ENCODE measurements at places on chromosomes 6 and 20.

- no peak for DNase-seq
Measured at GRCh38 chr6:168071620-168072019, 7.4 kb downstream of the FRMD1 start.

GRCh38 chr6:156597095-156597494, 180.1 kb upstream of the ARID1B start:
- DNase-seq: no peak

GRCh38 chr20:56431471-56431870, 19.4 kb downstream of the CASS4 start:
- no peak for DNase-seq

DNA sequence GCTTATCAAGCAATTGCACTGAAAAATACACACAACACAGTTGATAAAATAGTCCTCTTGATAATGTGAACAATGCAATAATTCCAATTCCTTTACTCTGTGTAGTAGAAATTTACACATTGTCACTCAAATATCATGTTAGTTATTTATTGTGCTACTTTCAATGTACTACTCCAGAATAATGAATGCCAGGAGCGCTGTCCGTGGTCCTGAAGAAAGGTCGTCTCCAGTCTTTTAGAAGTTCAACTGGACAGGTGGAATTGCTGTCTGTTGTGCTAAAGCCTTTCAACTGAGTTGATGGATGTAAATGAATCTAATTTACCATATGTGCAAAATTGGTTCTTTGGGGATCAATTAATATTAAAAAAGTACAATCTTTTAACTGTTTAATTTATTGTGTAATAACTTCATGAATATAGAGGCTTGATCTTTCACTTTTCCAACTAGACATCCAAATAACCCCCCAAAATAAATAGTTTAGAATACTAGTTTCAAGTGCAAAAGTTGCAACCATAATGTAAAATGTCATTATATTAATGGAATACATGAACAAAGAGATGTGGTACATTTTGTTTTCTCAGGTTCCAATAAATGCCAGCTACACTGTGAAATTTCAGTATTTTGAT, 3.2 kb downstream of the GRIK2 start:
- no peak for DNase-seq

DNA sequence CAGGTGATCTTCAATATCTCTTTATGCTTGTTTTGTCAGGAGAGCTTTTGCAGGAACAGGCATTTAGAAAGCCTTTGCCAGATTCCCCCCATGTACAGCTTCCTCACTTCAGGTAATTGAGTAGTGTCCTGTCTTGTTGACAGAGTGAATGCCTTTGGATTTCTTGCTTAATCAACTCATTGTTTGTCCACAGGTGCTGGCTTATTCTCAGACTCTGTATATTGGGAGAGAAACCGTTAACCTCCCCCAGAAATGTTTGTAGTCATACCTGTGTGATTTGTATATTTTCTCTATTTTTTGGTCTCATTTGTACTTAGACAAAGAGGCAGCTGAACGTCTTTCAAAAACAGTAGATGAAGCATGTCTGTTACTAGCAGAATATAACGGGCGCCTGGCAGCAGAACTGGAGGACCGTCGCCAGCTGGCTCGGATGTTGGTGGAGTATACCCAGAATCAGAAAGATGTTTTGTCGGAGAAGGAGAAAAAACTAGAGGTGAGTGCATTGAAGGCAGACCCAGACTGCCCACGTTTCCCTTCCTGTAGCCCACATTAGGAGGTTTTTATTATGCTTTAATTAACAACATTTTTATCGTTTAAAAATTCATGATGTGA, 32.3 kb downstream of the RPRD1B start:
- no peak for DNase-seq

DNA sequence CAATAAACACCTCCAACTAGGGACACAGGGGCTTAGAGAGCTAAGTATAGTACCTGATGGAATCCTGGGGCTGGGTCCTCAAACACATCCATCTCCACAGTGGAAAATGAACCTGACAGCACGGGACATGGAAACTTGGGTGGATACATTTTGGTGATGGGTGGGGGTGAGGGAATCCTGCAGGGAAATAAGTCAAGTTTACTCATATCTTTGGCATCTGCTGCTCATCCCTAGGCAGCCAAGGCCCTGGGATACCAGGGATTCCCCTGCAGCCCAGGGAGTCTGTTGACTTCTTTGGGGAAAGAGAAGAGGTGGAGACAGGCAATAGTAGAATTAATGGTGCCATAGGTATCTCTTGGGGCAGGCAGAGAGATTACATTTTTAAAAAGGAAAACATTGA, 6.6 kb downstream of the APOBEC2 start:
- no peak for DNase-seq

DNA sequence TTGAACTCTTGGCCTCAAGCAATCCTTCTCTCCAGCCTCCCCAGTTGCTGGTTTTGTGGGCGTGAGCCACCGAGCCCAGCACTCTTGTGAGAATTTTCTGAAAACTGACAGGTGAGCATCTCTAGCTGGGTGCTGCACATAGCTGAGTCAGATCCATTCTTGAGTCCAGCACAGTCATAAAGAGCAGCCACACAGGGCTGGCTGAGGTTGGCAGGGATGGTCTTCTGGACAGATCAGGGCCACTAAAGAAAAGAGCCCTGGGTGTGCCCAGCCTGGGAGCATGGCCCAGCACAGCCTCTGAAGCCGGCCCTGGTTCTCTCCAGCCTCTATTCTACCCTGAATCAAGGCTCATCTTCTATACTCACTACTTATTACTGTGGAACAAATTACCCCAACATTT, 11.5 kb downstream of the DLGAP4 start:
- no peak for DNase-seq

DNA sequence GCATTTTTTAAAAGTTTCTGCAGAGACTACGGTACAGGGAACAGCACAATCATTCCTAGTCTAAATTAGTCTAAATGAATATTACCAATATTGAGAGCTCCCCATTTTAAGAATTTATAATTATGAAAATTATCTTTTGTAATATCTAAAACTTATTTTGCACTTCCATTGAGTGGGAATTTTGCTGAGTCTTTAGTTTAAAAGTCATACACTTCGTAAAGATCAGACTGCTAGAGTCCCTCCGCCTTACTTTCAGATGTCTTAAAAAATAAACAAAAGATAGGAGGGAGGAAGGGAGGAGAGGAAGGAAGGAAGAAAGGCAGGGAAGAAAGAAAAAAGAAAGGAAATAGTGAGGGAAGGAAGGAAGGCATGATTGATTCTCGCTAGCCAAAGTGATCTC, 278.2 kb upstream of the PRDM1 start:
- DNase-seq: no peak

DNA sequence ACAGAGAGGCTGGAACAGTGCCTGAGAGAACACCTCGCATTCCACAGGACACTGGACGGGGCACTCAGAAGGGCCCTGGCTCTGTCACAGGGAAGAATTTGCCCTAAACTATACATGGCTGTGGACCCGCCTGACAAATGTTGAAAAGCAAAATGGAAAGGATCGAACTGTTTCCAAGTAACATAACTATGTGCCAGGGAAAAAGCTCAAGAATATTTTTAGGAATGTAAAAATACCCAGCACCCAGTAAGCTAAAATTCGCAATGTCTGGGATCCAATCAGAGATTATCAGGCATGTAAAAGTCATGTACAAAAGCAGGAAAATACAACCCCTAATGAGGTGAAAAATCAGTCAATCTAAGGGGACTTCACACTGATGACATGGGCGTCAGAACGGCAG, 215.9 kb downstream of the TTLL2 start:
- DNase-seq: no peak

DNA sequence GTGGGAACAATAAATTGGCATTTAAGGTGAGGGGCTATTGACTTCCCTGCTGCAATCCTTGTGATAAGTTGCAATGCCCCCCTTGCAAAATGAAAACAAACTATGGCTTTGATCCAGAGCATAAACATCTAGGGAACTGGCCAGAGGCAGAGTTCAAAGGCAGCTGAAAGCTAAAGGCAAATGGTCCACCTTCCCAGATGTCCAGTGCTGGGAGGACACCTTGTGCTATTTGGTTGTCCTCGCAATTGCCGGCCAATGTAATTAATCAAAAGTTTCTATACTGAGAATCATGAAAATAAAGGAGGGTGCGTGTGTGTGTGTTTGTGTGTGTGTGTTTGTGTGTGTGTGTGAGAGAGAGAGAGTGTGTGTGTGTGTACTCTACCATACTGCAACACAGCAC, 337.4 kb downstream of the CBLN4 start:
- no peak for DNase-seq

GRCh38 chr20:57244627-57245214, 21.7 kb downstream of the BMP7 start:
- DNase-seq: no peak

DNA sequence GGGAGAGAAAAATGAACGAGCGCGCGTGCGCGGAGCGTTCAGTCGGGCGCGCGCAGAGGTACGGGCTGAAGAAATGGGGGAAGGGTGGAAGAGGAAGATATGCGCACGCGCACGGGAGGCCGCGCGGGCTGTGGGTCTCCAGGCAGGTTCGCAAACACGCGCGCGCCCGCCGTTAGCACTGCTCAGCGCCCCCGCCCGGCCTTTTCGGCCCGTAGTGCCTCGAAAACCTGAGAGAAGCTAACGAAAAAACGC, 393 bp downstream of the BCLAF1 start:
- peak; percentile 93 for DNase-seq

DNA sequence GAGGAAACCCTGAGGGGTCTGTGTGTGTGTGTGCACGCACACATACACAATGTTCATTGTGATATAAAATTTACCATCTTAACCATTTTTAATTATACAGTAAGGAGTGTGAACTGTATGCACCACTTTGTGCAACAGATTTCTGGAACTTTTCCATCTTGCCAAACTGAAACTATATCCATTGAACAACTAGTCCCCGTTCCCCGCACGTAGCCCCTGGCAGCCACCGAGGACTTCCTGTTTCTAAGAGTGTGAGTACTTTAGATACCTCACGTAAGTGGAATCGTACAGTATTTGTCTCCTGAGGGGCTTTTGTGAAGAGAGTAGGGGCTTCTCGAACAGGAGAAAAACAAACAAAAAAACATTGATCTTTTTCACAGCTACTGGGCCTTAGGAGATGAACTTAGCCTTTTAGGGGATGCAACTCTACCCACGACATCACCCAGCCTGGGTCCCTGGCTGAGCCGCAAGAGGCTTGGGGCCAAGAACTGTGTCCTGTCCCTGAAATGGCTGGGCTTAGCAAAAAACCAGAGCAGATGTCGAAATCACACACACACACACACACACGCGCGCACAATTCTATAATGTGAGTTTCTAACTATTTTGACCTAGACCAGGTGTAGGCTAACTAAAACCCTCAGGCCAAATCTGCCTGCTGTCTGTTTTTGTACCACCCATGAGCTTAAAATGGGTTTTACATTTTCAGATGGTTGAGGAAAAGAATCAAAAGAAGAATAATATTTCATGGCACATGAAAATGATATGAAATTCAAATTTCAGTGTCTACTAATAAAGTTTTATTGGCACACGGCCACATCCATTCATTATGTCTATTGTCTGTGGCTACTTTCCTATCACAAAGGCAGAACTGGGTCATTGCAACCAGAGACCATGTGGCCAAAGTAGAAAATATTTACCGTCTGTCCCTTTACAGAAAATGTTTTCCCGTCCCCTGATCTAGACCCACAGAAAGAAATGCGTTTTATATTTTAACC, 144.2 kb downstream of the EYA2 start:
- no peak for DNase-seq

GRCh38 chr6:111846066-111846465, 27.2 kb downstream of the FYN start:
- no peak for DNase-seq

DNA sequence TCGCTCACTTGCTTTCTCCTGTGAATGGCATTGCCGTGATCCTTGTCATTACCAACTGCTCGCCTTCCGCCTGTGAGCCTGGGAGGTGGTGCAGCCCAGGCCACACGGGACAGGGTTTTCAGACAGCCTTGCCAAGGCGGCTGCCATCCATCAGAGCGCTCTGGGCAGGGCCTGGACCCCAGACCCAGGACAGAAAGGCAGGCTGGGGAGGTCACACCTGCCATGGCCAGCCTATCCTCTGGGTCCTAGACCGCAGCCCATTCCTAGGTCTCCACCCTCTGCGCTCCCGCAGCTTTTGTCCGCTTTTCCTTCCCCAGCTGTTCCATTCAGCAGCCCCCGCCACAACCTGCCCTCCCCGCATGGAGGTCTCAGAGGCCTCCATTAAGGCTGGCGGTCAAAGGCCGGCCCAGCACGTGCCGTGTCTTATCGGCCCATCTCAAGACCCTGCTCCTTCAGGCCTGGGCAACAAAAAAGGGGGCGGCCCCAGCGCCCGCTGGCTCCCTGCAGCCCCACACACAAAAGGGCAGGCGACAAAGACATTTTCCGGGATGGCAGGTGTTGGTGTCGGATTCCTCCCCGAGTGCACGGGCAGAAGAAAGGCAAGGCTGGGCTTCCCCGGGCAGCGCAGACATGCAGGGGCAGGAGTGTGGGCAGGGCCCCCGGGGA, 28.1 kb downstream of the INSM1 start:
- no peak for DNase-seq

GRCh38 chr6:24844903-24845302, 46.2 kb upstream of the ARMH2 start:
- no peak for DNase-seq

- no peak for DNase-seq
Measured at GRCh38 chr20:13756551-13756950, 28.2 kb downstream of the ESF1 start.

DNA sequence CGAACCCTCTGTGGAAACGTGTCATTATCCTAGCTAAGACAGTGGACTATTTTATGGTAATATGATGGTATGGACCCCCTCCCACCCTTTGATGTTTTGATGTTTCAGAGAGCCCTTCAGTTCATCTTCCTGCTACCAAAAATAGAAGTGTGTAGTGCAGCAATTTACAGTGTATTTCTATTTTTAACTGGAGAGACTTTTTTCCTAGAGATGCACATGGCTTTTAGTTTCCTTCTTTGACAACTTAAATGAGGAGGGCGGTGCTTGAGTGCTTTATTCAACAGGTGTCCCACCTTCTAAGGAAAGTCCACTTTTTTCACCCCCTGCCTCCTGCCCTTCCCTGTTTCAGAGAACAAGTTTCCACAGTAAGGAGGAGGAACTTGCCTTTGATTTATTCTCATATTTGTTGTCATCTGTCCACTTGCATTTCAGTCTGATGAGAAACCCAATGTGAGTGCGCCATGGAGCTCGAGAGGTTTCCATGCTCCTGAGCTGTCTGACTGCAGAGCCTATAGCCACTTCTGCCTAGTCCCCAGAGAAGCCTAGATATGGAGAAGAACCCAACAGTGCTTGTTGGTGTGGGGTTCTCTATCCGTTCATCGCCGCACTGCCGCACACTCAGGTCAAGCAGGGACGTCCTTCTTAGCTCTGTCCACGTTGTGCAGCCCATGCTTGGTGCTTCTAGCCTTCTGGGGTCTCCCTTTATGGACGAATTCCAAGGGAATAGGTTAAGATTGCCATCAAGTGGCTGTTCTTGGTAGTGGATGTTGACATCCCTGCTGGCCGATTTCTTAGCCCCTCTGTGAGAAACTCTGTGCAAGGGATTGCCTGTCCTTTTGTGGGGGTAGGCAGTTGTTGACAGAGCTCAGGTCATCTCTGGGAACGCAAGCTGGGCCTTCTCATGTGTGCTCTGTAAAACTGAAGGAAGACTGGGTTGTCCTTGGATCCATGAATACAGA, 144.2 kb downstream of the JARID2 start:
- DNase-seq: no peak

GRCh38 chr6:88089708-88090107, 42.1 kb downstream of the SPACA1 start:
- DNase-seq: no peak
